ENCODE measurements at places on chromosomes 12 and 14. TPM values are rescaled to one million over a fixed set of nuclear protein-coding genes. Genes with fewer than 3 reads are reported as not detected.

- DNase-seq, result no peak
These were observed 44.1 kb upstream of the KCNJ8 start for GRCh38 chr12:21818627-21819026.

- DNase-seq, result no peak
These were observed 159.6 kb upstream of the PZP start for GRCh38 chr12:9367828-9368227.

Gene TNFAIP2
- not detected for polyA plus RNA-seq

- DNase-seq, result no peak
These were observed 8.5 kb downstream of the L3HYPDH start for GRCh38 chr14:59475709-59476108.

Gene AMN
- 0.24 TPM for polyA plus RNA-seq

Gene MON2
- 14.4 TPM for polyA plus RNA-seq

GRCh38 chr14:64891839-64892375 is 12.2 kb upstream of the SPTB start:
- DNase-seq, result peak; percentile 30

Gene VRTN
- polyA plus RNA-seq, result not detected

GRCh38 chr12:123398550-123399254 is 14.8 kb downstream of the KMT5A start:
- no peak for DNase-seq

Gene FGF6
- polyA plus RNA-seq, result not detected

DNA sequence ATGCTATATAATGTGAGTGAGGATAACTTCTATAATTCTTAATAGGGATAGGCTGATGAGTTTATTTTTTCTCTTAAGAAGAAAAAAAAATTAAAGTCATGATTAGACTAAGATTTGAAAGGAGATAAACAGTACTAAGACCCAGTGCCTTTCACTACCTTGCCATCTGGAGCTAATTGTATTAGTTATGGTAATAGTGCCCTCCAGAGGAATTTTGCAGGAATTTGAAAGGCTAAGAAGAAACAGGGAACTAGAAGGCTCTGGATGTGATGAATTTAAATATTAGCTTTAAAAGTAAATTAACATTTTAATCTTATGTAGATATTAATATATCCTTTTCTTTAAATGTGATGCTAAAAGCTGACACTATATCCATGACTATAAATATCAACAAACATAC is 36.6 kb upstream of the PIK3C2G start:
- no peak for DNase-seq

Gene GLIPR1L1
- polyA plus RNA-seq, result not detected

GRCh38 chr12:43942379-43942778 is 106.5 kb downstream of the TMEM117 start:
- DNase-seq, result no peak

Gene DNAI7
- not detected for polyA plus RNA-seq

- no peak for DNase-seq
These were observed 69.4 kb downstream of the MIA2 start for GRCh38 chr14:39303115-39303514.

Gene CEBPE
- 0.29 TPM for polyA plus RNA-seq

Gene TEX52
- polyA plus RNA-seq, result not detected

Data from CD4-positive, CD25-positive, alpha-beta regulatory T cell (primary cell).